ENCODE measurements at places on chromosomes 5 and 9.

DNA sequence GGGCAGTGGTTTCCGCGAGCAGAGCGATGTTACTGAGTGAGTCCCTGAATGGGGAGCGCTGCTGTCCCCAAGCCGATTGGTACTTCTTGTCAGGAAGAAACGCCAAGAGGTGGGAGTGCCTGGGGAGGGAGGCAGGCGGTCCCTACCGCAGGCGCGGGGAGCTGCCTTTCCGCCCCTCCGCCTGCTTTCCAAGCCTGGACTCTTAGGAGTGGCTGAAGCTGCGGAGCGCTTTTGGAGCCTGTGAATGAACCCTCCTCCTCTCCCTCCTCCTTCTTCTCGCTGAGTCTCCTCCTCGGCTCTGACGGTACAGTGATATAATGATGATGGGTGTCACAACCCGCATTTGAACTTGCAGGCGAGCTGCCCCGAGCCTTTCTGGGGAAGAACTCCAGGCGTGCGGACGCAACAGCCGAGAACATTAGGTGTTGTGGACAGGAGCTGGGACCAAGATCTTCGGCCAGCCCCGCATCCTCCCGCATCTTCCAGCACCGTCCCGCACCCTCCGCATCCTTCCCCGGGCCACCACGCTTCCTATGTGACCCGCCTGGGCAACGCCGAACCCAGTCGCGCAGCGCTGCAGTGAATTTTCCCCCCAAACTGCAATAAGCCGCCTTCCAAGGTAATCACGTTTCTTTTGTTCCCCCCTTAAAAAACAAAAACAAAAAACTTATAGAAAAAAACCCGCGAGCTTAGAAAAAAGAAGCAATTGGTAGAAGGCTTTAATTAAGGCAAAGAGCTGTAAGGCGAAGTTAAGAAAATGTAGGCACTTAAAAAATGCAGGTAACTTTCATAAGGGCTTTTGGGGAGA is at the start of gene VCAN:
Gene VCAN (plus strand): TSS at position 340 of the 808 bp plus-strand sequence. CDS start 11,775 bp downstream, outside the sequence.
- no peak for DNase-seq

DNA sequence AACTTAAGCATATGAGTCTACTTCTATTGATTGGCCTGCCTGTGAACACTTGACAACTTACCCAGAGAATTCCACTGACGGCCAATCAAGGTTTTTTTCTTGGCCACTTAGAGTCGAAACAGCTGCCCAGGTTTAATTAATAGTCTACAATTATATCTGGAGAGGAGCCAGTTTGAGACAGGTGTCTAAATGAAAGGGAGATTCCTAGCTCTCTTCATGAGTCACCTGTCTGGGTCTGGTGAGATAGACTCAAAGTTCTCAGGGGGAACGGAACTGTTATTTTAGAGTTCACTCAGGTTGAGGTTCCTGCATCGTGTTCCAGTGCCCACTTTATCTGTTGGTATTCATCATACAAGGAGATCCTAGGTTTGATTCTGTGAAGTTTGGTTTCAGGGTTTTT is 111.0 kb downstream of the CD180 start:
- DNase-seq: peak; percentile 47

DNA sequence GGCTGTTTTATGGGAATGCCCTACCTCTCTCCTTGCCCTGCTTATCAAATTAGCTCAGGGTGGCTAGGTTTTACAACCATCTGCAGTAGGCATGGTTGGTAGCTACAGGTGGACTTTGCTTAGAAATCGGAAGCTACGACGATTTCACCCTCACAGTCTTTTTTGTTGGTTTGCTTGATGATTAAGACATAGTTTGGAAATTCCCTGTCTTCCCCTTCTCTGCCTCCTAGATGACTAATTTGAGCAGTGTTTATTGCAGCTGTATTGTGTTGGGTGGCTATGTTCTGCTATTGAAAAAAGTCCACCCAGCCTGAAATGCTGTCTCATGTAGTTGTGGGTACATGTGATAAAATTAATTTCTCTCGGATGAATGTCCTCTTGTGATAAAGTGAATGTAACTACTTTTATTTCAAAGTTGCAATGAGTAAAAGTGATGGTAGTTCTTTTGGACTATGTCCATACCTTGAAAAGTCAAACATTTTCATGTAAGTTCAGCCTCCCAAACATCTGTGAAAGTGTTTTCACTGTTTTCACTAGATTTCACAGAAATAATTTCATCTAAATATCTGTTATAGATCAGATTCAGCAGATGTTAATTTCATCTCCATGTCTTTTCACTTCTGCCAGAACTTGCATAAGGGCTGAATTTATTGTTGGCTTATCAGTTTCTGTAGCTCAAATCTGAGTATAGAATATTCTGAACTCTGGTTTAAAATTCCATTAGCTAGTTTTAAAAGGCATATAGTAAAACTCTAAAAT is 37.3 kb upstream of the FYB1 start:
- DNase-seq: no peak

DNA sequence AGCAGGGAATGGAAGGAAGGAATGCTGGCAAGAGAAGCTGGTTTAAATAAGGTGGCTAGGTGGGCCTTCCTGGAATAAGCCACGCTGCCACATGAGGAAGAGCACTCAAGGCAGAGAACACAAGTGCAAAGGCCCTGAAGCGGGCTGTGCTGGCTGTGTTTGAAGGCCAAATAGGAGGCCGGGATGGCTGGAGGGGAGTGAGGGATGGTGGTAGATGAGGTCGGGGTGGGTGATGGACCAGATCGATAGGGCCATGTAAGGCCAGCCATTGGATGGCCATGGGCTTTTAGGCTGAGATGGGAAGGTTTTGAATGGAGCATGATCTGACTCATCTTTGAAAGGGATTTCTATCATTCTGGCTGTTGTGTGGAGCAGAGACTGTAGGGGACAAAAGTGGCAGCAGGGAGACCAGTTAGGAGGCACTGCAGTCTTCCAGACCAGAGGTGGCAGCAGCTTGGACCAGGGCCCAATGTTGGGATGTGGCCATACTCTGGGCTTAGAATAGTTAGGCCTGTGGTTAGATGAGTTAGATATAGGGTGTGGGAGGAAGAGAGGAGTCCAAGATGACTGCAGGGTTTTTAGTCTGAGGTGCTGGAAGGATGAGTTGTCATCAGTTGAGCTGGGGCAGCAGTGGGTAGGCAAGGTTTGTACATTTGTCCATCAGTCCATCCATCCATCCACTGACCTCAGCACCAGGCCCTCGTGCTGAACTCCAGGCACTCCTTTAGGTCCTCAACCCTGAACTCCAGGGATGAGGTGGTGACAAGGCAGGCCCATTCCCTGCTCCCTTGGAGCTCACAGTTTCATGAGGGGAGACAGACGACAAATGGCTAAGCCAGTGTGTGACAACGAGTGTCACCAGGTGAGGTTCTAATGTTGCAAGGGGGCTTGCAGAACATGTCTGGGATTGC is 30.3 kb downstream of the NDST1 start:
- DNase-seq: no peak

- DNase-seq: no peak
These were observed 115.6 kb downstream of the RPS23 start for GRCh38 chr5:82162573-82162972.

DNA sequence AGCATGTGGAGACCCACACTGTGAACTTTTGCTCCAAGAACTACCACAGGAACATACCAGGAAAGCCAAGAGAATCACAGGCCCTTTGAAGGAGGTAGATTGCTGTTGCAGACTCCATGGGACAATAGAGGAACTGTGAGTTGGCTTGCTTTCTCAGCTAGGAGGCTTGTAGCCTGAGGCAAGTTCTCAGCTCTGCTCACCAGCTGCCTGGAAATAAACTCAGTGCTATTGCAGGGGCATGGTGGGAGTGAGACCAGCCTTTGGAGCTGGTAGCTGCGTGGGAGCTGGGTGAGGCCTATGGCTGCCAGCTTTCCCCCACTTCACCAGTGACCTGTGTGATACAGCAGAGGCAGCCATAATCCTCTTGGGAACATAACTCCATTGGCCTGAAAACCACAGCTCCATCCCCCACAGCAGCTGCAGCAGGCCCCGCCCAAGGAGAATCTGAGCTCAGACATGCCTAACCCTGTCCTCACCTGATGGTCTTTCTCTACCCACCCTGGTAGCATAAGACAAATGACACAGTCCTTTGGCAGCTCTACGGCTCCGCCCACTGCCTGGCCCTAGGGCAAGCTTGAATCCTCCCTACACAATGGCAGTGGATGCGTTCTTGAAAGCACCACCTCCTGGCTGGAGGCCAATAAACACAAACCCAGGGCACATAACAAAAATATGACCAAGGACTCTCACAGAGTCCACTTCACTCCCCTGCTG is 389.5 kb downstream of the KIF4B start:
- DNase-seq: no peak

- no peak for DNase-seq
These were observed 84.7 kb downstream of the FEM1C start for GRCh38 chr5:115459855-115460341.

GRCh38 chr5:124702525-124702924 is 43.9 kb downstream of the ZNF608 start:
- DNase-seq: no peak

- DNase-seq: no peak
These were observed 142.4 kb downstream of the MAPKAP1 start for GRCh38 chr9:125564631-125565030.

GRCh38 chr5:89397096-89397495 is 514.1 kb upstream of the MEF2C start:
- DNase-seq: no peak

- no peak for DNase-seq
These were observed 94.4 kb downstream of the TRIO start for GRCh38 chr5:14237317-14238086.

DNA sequence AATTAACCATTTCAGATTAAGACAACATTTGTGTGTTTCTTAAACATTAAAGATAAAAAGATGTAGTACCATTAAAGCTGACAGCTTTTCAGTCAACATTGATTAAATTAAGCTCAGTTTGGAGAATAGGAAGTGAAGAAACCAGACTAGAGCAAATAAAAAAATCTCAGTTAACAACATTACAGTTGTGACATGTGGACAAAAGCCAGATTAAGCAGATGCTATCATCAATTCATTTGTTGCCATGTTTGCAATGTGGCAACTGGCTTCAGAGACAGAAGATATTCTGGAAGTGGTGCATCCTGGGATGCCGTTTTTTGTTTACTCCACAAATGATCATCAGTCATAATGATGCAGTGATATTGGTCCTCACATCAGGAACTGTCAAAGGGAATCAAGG is 70.3 kb upstream of the CNTLN start:
- no peak for DNase-seq
